ENCODE measurements at places on chromosomes 16 and 17.
A peak's percentile ranks its signal among the peaks of the same experiment; 100 is the strongest.

GRCh38 chr16:57166951-57167350 is 18.9 kb downstream of the PSME3IP1 start:
- no peak for DNase-seq

GRCh38 chr17:45893725-45894021 is 681 bp upstream of the MAPT start:
- DNase-seq: no peak

GRCh38 chr16:14148569-14148968 is 77.5 kb downstream of the MRTFB start:
- no peak for DNase-seq

DNA sequence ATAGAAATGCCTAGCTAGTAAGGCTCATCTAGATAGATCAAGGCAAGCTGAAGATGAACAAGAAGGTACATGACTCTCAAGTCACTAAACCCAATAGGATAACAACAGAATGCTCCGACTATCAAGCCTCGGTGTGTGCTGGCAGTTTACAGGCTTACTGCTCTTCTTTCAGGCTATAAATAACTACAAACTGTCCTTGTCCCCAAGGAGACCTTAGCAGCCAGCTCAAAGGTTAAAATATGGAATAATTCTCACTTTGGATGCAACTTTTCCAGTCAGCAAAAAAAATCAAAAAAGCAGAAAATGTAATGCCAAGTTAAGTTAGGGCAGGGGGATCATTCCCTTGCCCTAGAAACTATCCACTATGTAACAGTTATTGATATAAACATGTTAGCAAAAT is 44.6 kb downstream of the SPOP start:
- DNase-seq: no peak

DNA sequence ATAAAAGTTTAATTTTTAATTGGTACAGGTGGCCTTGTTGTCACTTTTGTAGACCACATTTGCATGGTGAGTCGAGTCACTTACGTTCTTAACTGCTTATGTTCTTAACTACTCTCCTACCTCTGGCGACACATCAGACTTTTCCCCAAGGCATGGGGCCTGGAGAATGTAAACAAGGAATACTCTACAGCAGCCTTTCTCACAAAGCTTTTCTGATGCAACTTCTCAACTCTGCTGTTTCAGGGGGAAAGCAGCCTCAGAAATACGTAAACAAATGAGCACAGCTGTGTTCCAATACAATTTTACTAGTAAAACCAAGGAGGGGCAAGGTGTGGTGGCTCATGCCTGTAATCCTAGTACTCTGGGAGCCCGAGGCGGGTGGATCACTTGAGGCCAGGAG is 6.9 kb downstream of the KARS1 start:
- DNase-seq: no peak

- DNase-seq: no peak
Measured at GRCh38 chr16:89737341-89738071, 16.2 kb downstream of the ZNF276 start.

DNA sequence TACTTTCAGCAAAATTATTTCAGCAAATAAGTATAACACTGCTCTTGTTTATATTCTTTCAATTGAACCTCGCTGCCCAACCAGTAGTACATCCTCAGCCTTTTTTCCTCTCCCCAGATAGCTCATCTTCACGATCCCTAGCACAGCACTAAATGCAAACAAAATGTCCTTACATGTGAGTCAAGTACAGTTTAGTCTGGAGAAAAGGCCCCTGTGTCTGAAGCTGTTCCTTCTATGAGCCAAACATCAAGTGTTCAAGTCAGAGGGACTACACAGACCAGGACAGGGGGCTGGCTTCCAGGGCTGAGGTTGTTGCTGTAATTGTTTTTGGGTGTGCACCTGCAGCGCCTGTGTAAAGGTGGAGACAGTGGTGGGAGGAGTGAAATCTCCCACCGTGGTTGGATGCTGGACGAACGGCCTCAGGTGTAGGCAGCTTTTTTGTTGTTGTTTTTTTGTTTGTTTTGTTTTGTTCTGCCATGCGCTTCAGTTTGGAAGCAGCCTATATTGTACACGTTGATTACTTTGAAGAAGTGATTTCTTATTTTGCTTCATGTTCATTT is 147.1 kb downstream of the PRKCA start:
- no peak for DNase-seq

GRCh38 chr17:47225436-47225858 is 16.3 kb downstream of the MYL4 start:
- no peak for DNase-seq

DNA sequence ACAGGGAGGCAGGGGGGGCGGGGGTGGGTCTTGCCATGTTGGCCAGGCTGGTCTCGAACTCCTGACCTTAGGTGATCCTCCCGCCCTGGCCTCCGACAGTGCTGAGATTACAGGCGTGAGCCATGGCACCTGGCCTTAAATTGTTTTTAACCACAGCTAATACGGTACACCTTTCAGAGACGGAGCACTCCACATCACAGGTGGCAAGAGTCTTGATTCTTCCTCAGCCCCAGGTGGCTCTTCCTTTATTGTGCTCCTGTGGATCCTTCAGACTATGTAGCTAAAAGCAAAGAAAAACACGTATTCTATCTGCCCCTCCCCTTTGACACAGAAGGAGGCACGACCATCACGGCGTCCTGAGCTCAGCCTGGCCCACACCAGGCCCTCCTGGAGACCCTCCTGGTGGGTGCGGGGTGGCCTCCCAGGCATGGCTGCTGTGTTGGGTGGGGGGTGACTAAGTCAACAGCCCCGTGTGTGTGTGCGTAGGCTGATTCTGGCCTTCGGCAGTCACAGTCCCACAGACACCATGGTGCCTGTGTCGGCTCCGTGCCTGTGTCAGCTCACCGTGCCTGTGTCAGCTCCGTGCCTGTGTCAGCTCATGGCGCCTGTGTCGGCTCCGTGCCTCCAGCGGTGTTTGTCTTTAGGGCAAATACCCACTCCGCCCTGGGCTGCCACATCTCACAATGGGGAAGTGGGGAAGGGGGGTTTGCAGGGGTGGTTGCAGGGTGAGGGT is 10.8 kb upstream of the SECTM1 start:
- no peak for DNase-seq

GRCh38 chr17:32007463-32008298 is 498 bp downstream of the LRRC37B start:
- DNase-seq: peak; percentile 79

- DNase-seq: peak; percentile 96
Measured at GRCh38 chr17:68200689-68201417, 47.0 kb upstream of the AMZ2 start.

DNA sequence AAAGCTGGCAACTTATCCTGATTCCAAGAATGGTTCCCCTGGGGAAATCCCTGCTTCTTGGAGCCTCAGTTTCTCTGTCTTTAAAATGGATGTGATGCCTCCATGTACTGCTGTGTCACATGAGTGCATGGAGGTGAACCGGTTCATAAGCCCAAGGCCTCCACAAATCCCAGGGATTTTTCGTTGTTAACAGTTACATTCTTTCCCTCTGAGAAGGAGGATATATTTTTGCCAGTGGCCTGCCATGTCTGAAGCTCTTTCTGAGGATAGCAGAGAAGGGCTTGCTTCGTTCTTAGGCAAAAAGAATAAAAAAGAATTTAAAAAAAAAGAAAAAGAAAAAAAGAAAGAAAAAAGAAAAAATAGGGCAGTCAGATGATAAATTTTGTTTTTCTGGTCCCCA is 52.2 kb upstream of the CIBAR2 start:
- DNase-seq: no peak

GRCh38 chr16:72073560-72074230 is 10.7 kb downstream of the HPR start:
- no peak for DNase-seq

DNA sequence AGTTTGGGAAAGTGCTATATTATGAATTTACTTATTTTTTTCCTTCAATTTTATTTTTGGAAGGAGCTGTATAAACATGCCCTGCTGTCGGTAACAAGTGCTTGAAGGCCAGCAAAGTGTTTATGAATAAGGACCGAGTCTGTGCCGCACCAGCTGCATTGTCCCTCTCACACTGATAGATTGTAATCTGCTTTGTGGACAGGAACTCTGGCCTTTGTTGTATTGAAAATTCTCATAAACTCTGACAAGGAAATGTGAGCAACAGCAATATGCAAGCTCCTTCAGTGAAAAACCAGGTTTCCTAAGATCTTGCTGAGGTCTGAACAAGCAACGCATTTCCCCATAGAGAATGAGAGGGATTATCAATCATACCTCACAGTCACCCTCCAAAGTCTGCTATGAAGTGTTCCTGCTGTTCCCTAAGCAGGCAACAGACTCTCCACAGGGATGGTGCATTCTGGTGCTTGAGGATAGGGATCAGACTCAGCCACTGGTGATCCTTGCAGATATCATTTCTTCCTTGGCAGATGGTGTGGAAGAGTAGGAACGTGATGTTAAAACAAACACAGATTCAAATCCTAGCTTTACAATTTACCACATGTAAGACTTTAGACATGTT is 109.6 kb downstream of the KCNJ2 start:
- DNase-seq: no peak

- peak; percentile 86 for DNase-seq
Measured at GRCh38 chr16:84599521-84600202, 18.2 kb downstream of the COTL1 start.

DNA sequence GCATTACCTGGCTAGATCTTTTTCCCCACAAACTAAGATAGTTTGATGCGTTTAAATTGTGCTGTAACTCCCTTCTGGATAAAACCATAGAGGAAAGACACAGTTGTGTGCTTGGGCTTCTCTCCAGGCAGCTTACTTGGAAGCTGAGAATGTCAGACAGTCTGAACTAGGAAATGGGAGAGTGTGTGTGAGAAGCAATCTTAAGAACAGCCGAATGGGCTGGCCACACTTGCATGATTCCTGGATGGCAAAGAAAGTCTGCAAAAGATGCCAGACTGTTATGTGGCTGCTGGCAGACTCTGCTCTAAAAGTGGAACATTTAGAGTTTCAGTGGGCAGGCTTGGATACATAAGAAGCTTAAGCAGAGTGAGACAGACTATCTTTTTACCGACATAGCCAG is 384.3 kb upstream of the PSMD7 start:
- DNase-seq: no peak

DNA sequence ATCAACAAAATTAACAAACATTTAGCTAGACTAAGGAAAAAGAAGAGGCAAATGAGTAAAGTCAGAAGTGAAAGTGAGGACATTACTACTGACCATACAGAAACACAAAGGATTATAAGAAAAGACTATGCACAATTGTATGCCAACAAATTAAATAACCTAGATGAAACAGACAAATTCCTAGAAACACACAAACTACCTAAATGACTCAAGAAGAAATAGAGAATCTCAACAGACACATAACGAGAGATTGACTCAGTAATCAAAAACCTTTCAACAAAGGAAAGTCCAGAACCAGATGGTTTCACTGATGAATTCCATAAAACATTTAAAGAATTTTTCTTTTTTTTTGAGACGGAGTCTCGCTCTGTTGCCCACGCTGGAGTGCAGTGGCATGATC is 35.7 kb upstream of the MYLK3 start:
- DNase-seq: no peak

DNA sequence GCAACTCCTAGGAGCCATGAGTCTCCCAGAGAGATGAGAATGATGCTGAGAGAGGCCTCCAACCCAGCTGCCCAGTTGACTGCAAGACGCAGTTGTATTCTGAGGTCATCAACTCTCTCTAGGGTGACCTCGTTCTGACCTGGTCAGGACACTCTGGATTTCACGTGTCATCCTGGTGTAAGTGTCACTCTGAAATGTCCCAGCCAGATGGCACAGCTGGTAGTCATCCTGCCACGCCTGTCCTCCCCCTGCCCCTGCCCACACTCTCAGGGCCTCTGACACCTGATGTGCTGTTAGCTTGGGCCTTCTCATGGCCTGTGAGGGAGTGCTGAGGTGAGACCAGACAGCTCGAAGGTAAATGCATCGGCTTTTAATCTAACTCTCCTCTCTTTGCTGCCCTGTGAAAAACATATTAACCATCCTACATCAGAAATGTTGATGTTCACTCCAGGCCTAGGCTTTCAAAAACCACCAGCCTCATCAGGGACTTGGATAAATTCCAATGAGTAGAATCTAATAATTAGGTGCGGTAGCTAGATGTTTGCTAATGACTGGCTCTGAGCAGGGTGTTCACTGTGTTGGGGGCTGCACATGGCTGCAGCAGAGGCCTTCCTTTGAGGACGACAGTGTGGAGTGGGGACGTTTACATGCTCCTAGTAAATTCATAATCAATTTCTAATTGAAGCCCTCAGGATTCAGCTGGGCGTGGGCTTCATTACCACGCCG is 13.8 kb downstream of the MLYCD start:
- peak; percentile 41 for DNase-seq

GRCh38 chr16:55179852-55180585 is 144.0 kb upstream of the IRX6 start:
- no peak for DNase-seq

- no peak for DNase-seq
Measured at GRCh38 chr17:31320791-31321190, 631 bp downstream of the EVI2A start.

DNA sequence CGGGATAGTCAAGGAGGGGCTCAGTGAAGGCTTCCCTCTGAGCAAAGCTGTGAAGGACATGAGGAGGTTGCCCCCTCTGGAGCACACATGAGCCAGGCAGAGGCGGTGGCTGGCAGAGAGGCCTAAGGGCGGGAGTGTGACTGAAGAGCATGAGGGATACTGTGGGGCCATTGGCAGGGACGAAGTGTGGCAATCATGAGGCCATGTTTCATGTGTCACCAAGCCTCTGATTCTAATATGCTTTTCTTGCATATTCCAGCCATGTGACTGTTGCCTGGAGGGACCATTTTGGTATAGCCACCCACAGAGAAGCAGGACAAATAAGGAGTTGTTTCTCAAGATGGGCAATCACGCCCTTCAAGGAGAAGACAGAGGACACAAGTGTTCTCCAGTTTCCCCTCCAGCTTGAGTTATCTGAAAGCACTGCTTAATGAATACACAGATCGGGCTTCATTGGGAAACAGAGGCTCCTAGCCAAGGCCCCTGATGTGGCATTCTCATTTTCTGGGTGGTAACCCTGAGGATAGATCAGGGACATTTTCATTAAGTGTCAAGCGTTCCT is 68.0 kb downstream of the AKAP1 start:
- DNase-seq: no peak

All from islet precursor cell (in vitro differentiated cells).